NCI-H1417 treated with DMSO at 0.1 percent for 48 hours (cell line): ENCODE measurements at places on chromosomes 6 and 20.

DNA sequence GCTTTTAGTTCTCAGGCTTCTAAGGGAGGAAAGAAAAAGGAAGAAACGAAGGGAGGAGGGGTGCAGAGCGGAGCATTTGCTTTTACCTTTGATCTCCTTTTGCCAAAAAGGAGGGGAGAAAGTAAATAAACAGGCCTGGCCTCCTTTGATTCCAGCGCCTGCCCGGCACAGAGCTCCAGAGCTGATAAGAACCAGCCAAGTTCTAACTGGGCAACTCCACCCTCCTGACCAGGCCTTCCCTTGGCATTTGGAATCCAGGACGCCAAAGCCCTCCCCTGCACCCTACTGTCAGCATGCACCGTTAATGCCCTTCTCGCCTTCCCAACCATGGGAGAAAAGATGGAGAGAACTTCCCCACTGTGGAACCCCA lies 120.8 kb upstream of the PTPN1 start:
- DNase-seq: no peak

- DNase-seq: peak; percentile 67
These were observed 306.7 kb downstream of the CDH4 start for GRCh38 chr20:61558726-61559125.

DNA sequence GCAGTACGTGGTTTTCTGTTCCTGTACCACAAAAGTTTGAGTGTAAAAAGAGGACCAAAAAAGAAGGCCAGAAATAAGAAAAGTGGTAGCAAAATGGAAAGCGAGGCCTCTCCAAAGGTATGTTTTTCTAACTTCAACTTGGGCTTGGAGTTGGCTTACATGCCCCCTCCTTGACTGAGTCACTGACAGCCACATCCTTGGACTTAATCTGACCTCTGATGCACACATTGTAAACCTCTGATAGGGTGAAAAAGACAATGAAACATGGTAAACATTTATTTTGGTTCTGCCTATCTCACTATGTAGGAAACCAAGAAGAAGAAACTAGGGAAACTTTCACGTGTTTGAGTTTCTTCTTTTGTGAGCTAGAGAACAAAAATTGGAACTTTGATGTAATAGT lies 503.2 kb upstream of the ID4 start:
- DNase-seq: no peak

DNA sequence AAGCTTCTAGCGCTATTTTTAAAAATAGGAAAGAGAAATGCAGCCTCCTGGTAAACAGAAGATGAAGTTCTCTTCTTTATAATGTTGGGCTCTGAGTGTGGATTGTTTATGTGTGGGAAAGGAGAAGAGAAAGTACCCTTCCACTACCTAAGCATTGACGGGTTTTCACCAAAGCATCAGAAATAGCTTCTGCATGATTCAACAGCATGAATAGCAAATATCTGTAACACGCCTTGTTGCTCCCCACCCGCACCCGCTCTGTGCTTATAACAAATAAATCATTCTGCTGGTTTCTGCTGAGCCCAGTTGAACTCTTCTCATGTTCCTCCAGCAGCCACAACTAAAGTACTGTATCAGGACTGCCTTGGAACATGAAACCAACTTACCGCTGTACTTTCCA lies 20.7 kb downstream of the TXLNB start:
- no peak for DNase-seq

DNA sequence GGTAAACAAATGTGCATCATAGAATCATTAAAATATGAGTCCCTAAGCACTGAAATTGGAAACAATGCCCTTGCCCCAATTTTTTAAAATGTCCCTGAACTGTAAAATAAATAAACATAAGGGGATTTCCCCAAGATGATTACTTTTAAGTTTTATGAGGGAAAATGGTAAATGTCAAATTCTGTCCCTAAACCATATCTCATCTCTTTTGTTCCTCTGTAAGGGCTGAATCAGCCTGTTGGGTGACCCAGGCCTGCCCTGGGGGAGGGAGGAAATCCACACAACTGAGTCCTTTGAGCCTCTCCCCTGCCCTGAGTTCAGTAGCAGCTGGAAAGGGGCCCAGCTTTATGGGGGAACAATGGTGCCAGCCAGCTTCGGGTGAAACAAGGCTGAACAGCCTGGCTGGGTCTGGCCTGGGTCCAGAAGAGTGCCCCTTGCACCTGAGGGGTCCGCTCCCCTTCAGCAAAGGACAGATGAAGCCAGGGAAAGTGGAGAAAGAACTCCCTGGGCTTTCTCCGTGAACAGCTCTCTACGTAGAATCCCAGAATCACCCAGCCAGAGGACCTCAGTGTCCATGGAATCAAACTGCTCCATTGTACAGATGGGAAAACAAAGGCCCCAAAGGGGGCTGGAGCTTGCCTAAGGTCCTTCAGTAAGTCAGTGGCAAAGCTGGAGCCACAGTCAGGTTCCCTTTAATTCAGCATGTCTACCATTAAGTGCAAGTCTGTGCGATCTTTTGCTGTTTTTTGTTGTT lies 28.2 kb upstream of the ITCH start:
- no peak for DNase-seq

GRCh38 chr6:119322715-119323350 lies 26.7 kb downstream of the MAN1A1 start:
- no peak for DNase-seq

DNA sequence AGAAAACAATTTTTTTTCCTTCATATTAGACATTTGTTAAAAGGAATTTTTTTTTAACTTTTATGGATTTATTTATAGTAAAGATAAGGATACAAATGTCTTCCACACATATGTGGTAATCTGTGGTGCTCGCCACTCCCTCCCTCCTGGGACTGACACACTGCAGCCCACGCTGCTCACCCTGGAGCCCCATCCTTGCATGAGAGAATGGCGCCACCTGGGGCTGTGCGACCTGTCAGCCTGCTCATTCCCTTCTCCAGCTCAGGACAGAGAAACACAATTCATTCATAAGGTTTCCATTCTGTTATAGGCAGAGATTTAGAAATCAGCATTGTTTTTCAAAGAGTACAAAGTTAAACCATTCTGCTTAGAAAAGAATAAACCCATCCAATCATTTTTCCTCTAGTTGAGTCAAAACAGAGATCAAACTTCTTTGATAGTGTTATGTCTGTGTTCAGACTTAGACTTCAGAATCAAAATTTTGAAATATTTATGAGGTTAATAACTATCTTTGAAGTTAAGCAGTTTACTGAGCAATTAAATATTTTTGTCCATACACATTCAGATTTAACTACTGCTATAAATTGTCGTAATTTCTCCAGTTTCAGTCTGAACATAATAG lies 42.8 kb upstream of the DYNLRB1 start:
- DNase-seq: no peak

DNA sequence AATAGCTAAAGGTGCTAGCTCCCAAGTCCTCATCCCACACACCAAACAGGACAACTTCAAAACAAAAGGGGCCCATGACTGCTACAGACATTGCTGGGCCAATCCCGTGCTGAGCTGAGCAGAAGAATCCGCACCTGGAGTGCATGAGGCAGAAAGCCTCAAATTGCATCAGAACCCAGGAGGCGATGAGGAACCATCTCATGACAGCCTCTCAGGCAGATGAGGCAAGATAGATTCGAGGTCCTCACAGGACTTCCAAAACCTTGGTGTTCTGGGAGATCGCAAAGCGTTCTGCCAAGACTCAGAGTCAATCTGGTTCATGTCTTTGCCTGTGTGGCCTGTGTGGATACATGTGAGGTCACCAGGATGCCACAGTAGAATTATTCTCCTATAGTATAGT lies 32.8 kb upstream of the SSTR4 start:
- no peak for DNase-seq

DNA sequence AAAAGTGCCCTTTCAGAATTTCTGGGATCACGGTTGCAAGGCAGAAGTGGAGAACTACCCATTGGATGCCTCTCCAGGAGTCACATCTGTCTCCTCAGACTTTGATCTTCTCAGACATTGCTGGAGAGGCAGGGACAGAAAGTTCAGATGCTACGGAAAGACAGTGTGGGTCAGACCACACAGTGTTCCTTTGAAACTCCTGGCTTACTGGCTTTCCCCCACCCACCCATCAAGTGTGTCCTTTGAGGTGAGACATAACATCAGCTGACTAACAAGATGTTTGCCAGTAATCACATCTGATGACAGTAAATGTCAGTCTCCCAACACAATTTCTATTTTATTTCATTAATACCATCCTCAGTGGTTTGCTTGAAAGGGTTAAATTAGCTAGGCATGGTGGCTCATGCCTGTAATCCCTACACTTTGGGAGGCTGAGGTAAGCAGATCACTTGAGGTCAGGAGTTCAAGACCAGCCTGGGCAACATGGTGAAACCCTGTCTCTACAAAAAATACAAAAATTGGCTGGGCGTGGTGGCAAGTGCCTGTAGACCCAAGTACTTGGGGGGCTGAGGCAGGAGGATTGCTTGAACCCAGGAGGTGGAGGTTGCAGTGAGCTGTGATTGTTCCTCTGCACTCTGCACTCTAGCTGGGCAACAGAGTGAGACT lies 67.2 kb upstream of the SNX9 start:
- no peak for DNase-seq

DNA sequence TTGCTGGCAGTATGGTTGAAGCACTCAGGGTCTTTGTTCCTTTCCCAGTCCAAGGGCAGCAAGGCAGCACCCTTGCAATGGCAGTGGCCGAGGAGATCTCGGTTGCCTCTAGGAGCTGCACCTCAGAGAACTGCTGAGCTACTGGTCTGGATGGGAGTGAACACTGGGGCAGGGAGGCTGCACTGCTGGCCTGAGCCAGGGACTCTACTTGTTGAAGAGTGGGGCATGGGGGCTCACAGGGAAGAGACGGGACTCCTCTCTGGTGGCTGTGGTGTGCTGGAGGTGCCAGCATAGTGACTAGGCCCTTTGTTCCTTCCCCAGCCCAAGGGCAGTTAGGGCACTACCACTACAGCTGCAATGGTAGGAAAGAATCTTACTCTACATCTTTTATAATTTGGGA lies 203.0 kb downstream of the ZDHHC14 start:
- DNase-seq: no peak

DNA sequence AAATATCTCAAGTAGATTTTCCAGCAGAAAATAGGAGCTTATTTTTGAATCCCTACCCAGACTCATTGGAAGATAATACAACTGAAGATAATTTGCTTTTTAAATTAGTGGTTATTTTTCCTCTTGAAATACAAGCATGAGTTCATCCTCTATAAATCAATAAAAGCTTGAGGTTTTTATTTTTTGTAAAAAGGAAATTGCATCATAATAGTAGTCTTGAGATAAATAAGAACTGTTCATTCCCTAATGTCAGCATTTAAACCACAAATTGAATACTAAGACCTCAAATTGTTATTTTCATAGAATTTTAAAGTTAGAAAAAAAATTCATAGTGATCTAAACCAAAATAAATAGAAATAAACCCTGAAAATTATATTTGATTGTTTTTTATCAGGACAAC lies 719.1 kb downstream of the CD109 start:
- DNase-seq: no peak

DNA sequence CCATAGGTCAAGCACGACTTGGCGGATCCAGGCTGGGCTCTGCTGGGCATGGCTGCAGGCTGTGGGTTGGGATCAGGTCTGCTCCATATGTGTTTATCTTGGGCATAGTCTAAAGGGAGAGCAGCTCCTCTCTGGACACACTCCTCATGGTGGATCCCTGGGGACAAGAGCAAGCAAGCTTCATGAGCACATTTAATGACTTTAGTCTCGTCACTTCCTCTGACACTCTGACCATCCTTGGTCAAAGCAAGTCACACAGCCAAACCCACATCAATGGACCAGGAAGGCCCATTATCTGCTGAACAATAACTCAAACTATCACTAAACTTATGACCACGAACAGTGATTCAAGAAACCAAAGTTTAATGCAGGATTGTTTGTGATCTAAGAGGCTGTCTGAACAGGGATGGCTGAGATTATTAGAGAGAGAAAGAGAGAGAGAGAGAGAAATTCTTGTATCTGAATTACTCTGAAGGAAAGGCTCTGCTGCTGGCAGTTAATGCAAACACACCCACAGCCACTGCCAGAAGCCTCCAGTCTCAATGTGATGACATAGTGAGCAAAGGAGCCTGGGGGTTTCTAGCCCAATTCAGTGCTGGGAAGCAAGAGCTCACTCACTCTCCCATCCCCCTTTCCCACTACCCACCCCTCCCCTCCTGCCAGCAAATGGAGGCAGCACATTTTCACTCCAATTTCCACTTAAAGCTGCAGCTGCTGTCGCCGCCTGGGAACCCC lies 490.2 kb upstream of the SULF2 start:
- DNase-seq: no peak

- DNase-seq: no peak
These were observed 49.1 kb upstream of the PRDM1 start for GRCh38 chr6:106037060-106037459.

DNA sequence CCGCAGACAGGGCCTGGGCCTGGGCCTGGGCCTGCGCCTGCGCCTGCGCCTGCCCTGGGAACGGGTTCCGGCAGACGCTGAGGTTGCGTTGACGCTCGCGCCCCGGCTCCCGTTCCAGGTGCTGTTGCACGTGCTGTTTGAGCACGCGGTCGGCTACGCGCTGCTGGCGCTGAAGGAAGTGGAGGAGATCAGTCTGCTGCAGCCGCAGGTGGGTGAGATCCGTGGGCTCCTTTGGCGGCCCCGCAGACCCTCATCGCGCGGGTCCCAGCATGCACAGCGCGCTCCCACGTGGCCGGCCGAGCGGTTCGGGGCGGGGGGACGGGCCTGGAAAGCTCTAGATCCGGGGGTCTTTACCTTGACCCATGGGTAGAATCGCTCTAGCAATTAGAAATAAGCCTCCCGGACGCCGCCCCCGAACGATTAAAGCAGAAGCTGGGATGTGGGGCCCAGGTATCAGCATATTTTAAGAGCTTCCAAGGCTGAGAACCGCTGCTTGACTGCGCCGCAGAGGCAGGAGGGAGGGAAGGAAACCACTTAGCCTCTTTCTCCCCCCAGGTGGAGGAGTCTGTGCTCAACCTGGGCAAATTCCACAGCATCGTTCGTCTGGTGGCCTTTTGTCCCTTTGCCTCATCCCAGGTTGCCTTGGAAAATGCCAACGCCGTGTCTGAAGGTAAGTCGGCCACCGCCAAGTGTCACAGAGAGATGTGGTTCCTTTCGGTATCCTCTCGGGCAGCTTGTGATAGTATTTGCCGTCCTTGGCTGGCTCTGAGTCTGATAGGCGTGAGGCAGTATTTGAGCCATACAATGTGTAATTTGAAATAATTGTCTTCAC lies 508 bp downstream of the NOP56 start:
- DNase-seq: no peak

DNA sequence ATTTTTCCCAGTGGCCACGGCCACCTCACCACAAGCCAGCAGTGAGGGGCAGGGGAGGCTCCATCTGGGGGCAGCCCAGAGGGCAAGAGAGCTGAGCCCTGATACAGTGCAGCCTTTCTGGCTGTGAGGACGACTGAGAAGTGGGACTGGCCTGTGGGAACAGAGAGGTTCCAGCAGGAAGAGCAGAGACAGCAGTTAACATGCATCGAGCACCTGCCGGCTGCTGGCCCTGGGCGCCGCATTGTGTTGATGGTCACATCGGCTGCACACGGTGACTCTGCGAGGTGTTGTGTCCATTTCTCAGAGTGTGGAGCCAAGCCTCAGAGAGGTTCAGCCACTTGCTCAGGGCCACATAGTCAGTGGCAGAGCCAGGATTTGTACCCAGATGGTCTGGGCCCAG lies 9.8 kb downstream of the FOXS1 start:
- DNase-seq: no peak

GRCh38 chr6:33975661-33976436 lies 170.0 kb downstream of the GRM4 start:
- DNase-seq: no peak

GRCh38 chr6:139642346-139642745 lies 267.9 kb upstream of the CITED2 start:
- no peak for DNase-seq

GRCh38 chr6:71326611-71327010 lies 38.0 kb downstream of the OGFRL1 start:
- DNase-seq: no peak

GRCh38 chr20:39716796-39717341 lies 754.7 kb downstream of the DHX35 start:
- DNase-seq: no peak
